ENCODE measurements at places on chromosomes 5 and 9. TPM values are rescaled to one million over a fixed set of nuclear protein-coding genes. Genes with fewer than 3 reads are reported as not detected.
A peak's percentile ranks its signal among the peaks of the same experiment; 100 is the strongest.

DNA sequence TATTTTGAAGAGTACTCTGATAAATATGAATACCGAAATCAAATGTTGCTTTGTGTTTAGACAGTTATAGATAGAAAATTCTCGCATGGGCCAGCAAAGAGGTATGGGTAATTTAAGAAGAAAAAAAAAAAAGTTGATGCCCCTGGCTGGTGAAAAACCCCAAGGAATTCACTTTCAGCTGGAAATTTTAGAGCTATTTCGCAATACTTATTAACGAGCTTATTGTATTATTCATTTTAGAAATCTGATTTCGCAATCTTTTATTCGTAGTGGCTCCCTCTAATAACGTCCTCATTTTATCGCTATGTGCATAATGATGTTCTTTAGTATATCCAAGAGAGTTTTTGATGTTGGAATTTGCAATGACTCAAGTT is 18.5 kb upstream of the FER start:
- no peak for DNase-seq
- no peak overlapping the region for H3K27ac ChIP-seq
- no peaks in the 10 kb centered on the region for H3K36me3 ChIP-seq
- H3K27me3 ChIP-seq: no peaks in the 10 kb centered on the region
- no peak overlapping the region for H3K4me3 ChIP-seq

DNA sequence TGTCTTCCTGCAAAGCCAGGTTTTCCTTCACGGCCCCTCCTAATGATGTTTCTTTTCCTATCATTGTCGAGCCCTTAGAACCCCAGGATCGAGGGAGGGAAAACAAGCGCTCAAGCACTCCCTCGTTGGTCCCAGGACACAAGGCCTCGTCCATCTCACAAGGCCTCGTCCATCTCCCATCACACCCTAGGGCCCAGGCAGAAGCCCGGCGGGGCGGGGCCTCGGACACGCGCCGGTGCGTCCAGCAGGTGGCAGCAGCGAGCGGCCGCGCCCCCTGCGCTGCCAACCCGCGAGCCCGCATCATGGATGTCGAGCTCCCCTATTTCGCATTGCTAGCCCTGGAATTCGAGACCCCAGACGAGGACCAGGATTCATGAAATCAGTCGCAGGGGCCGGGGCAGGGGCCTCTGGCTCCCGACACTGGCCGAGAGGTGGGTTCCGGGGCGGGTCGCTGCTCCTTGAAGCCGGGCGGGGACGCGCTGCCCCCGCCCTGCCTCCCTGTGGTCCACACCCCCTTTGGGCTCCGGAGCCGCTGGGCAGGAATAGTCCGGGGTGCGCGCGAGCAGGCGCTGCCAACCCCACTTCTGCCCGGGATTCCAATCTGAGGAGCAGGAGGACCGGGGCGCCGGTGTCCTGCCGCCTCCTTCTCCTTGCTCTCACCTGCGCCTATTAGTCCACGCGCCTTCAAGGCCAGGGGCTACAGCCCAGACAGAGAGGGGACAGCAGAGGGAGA is at the start of gene ABLIM3:
ABLIM3 (plus strand) TSS at position 270 of the 733 bp plus-strand sequence. CDS start 603 bp downstream, outside the sequence.
- peak within 1 kb of the TSS; percentile 32 for H3K27ac ChIP-seq
- H3K4me1 ChIP-seq: peaks cover 28% of the 10 kb centered on the region
- H3K36me3 ChIP-seq: peaks cover 5% of the 10 kb centered on the region
- peak; percentile 75 for DNase-seq
- H3K4me3 ChIP-seq: peak within 1 kb of the TSS; percentile 78

DNA sequence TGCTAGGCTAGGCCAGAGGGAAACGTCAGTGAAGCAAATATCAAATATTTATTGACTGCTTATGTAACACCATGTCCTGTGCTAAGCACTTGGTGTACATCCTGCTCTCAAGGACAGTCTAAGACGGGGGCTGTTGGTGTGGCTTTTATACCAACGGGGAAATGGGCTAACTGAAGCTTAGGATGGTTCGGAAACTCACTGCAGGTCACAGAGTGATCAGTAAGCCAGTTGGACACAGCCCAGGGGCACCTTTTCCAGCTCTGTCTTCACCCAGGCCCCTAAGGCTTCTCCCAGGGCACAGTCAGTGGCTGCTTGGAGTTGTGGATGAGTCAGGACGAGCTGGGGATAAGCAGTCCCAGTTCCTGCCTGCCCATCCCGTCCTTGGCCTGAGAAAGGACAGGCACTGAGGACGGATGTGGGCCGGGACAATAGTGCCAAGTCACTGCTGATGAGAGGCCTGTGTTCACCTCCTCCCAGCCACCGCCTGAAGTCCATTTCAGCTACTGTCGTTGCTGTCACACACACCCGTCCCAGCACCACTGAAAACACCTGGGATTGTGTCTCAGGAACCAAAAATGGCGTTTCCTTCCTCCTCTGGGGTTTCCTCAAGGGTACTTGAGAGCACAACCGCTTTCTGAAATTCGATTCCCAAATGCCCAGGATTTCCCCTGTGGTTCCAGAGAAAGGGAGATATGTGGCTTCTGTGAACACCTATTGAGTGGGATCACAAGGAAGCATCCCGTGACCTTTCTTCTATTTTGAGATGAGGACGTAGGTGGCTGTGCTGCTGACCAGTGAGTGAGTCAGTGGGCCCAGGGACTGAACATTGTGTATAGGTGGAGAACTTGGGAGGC is 17.5 kb upstream of the SPRY4 start:
- no peaks in the 10 kb centered on the region for H3K4me1 ChIP-seq
- H3K36me3 ChIP-seq: peaks cover 5% of the 10 kb centered on the region
- no peaks in the 10 kb centered on the region for H3K27me3 ChIP-seq
- no peak overlapping the region for H3K4me3 ChIP-seq

DNA sequence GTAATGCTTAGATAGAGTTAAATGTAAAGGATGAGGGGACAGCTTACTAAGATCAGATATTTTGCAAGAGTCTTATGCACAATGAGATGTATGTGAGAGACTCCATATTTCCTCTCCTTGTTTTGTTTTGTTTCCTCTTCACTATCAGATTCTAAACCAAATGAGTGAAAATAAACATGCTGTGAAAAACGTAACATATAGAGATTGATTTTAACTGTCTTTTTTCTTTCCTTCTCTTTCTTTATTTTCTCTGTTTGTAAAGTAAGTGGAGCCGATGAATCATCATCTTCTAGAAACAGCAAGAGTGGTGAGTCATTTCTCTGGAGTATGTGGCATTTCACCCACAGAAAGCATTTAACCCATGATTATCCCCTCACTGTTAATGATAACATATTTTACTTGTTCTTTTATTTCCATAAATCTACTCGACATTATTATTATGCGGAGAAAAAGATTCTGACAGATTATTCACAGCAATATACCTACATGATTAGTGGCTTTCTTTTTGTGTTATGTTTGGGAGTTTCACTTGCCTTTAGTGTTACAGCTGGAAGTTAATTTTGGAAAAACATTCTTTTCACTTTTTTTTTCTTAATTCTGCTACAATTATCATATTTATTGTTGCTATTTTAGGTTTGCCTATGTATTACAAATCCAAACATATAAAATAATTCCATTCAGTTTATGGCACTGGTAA is 2.1 kb upstream of the ANXA1 start:
- H3K36me3 ChIP-seq: peaks cover 2% of the 10 kb centered on the region
- no peak for DNase-seq
- peak overlapping the region; percentile 98 for H3K27ac ChIP-seq
- peak overlapping the region; percentile 54 for H3K4me3 ChIP-seq
- H3K27me3 ChIP-seq: no peaks in the 10 kb centered on the region

- DNase-seq: no peak
- H3K27me3 ChIP-seq: peaks cover 56% of the 10 kb centered on the region
- no peak overlapping the region for H3K4me3 ChIP-seq
These were observed 12.7 kb upstream of the SLC25A48 start for GRCh38 chr5:135821802-135822201.

The CDH12 gene
- not detected for total RNA-seq

- no peaks in the 10 kb centered on the region for H3K27me3 ChIP-seq
- no peak for DNase-seq
These were observed 188.9 kb downstream of the SGCD start for GRCh38 chr5:156515803-156516360.

The CARD6 gene
- 0.53 TPM for total RNA-seq

GRCh38 chr9:14985419-14985818 is 75.2 kb upstream of the FREM1 start:
- no peak for DNase-seq
- no peaks in the 10 kb centered on the region for H3K27me3 ChIP-seq
- no peaks in the 10 kb centered on the region for H3K36me3 ChIP-seq
- no peak overlapping the region for H3K4me3 ChIP-seq
- H3K27ac ChIP-seq: no peak overlapping the region
- no peaks in the 10 kb centered on the region for H3K4me1 ChIP-seq

DNA sequence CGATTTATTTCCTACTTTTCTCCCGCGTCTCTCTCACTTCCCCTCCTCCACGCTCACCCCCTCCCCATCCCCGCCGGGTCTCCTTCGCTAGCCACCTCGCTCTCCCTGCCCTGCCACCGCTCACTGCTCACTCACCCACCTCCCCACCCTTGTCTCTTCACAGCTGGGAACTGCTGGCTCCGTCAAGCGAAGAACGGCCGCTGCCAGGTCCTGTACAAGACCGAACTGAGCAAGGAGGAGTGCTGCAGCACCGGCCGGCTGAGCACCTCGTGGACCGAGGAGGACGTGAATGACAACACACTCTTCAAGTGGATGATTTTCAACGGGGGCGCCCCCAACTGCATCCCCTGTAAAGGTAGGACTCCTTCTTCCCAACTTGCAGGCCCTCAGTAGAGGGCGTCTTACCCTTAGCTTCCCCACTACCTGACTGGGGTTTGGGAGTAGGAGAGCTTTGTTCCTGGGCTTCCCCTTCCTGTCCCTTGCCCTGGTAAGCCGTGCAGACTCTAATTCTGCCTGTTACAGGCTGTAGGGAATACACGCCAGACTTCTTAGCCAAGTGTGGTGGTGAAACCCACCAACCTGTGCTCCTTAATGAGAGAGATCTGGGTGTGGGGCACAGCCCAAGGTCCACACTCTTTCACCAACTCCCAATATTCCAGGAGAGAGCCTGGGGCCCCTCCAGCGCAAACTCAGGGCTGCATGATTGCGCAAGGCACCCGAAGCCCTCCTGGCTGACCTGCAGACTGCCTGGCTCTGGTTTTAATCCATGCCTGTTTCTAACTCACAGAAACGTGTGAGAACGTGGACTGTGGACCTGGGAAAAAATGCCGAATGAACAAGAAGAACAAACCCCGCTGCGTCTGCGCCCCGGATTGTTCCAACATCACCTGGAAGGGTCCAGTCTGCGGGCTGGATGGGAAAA is 2.5 kb downstream of the FST start:
- no peaks in the 10 kb centered on the region for H3K27me3 ChIP-seq
- no peak for DNase-seq
- peak overlapping the region; percentile 82 for H3K4me3 ChIP-seq
- H3K27ac ChIP-seq: no peak overlapping the region

The TPPP gene
- total RNA-seq: 0.07 TPM

DNA sequence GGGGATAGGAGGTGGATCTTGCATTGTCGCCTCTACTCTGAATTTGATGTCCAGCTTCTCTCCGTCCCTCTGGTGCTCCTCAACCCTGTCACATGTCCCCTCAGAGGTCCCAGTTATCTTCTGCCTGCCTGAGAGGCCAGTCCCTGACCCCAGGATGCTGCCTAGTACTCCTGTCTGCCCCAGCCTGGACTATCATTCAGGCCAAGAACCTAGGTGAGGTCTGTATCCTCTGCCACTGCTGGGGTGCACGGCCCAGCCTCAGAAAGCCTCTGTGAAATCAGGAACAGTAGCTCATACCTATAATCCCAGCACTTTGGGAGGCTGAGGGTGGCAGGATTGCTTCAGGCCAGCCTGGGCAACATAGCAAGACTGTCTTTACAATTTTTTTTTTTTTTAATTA is 8.6 kb downstream of the SPINK4 start:
- no peaks in the 10 kb centered on the region for H3K27me3 ChIP-seq
- no peak overlapping the region for H3K4me3 ChIP-seq
- H3K4me1 ChIP-seq: no peaks in the 10 kb centered on the region
- no peak overlapping the region for H3K27ac ChIP-seq

DNA sequence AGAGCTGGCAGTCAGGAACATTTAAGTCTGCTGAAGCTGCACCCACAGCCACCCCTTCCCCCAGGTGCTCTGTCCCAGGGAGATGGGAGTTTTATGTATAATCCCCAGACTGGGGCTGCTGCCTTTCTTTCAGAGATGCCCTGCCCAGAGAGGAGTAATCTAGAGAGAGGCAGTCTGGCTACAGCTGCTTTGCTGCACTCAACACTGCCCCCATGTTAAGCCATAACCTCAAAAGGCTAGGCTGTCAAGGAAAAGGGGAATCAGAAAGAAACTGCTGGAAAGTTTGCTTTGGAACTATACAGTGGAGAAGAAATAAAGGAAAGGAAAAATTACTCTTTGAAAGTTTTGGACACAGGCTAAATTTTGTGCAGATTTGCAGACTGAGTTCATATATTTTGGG is 127.2 kb downstream of the MACIR start:
- peaks cover 13% of the 10 kb centered on the region for H3K36me3 ChIP-seq
- H3K4me3 ChIP-seq: no peak overlapping the region
- H3K4me1 ChIP-seq: no peaks in the 10 kb centered on the region
- no peak overlapping the region for H3K27ac ChIP-seq
- DNase-seq: no peak

The PCDHGA12 gene
- 0.75 TPM for total RNA-seq

DNA sequence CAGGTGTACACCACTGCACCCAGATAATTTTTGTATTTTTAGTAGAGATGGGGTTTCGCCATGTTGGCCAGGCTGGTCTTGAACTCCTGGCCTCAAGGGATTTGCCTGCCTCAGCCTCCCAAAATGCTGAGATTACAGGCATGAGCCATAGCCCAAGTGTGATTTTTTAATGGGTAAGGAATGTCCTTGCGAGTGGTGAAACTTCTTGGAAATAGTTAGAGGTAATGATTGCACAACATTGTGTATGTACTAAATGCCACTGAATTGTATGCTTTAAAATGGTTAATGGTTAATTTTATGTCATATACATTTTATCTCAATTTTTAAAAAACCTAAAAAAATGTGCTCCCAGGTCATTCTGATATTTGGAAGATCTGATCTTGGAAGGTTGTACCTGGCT is 59.9 kb upstream of the IL6ST start:
- H3K4me1 ChIP-seq: peaks cover 23% of the 10 kb centered on the region
- no peaks in the 10 kb centered on the region for H3K27me3 ChIP-seq
- no peak for DNase-seq
- no peak overlapping the region for H3K27ac ChIP-seq
- H3K36me3 ChIP-seq: no peaks in the 10 kb centered on the region

The GPX8 gene
- total RNA-seq: 198 TPM

GRCh38 chr5:148343046-148343407 is 7.7 kb downstream of the SPINK9 start:
- H3K4me3 ChIP-seq: no peak overlapping the region
- peaks cover 3% of the 10 kb centered on the region for H3K27me3 ChIP-seq
- no peak for DNase-seq

- no peaks in the 10 kb centered on the region for H3K27me3 ChIP-seq
- H3K4me3 ChIP-seq: no peak overlapping the region
- H3K27ac ChIP-seq: peak overlapping the region; percentile 88
These were observed 19.7 kb downstream of the MYO10 start for GRCh38 chr5:16916262-16916878.

- DNase-seq: no peak
- peaks cover 2% of the 10 kb centered on the region for H3K4me1 ChIP-seq
- peaks cover 5% of the 10 kb centered on the region for H3K36me3 ChIP-seq
- no peaks in the 10 kb centered on the region for H3K27me3 ChIP-seq
These were observed 5.8 kb downstream of the TRUB2 start for GRCh38 chr9:128316421-128316820.

The SLC23A1 gene
- not detected for total RNA-seq

The GALNT10 gene
- 157 TPM for total RNA-seq
